ENCODE measurements at places on chromosomes 2 and 18.

DNA sequence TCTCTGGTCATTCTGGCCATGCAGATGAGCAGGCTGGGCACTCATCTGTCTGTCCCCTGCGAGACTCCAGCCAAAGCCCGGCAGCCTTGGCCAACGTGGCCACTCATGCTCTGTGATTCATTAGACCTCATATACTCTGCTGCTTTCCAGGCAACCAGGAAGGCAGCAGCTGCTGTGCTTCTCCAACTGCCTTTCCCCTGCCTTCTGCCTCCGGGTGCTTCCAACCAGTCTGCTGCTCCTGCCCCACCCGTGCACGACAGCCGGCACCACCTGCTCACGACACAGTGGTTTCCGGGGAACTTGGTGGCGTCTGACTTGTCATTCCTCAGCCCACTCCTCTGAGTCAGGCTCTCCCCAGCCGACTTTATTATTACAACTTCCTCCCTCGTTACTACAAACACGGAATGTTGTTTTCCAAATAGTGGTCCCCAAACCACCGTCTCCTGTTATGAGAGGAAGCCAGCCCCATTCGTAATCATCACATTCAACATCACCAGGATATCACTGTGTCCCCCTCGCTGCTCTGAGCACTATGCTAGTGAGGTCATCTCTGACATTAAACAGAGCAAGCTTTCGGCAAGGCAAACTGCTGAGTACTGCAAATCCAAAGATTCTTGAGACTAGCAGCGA lies 392.4 kb downstream of the ALK start:
- DNase-seq: peak; percentile 50

DNA sequence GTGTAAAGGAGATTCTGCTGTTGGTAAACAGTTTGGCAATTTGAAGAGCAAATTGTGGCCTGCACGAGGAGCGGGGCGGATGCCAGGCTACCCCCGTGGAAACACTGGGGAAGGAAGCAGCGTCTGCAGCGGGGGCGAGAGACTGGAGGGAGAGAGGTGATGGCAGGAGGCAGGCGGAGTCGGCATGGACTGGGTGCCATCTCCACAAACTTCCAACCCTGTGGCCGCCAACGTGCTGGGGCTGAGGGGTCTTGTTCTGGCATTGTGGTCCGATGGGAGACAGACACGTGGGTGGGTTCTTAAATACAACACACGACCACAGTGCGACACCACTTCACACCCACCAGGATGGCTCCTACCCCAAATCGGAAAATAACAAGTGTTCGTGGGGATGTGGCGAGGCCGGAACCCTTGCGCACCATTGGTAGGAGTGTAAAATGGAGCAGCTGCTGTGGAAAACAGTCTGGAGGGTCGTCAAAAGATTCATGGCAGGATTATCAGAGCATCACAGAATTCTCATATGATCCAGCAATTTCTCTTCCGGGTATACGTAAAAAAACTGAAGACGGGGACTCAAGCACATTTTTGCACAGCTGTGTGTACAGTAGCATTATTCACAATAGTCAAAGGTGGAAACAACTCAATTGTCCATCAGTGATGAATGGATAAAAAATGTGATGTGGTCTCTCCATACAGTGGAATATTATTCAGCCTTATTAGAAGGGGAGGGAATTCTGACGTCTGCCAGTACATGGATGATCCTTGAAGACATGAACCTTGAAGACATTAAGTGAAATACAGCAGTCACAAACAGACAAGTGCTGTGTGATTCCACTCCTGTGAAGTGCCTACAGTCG lies 82.4 kb upstream of the HPCAL1 start:
- DNase-seq: no peak

GRCh38 chr18:37395138-37395537 lies 170.5 kb downstream of the CELF4 start:
- DNase-seq: no peak

GRCh38 chr2:49255409-49255971 lies 101.2 kb upstream of the FSHR start:
- no peak for DNase-seq

GRCh38 chr2:236168110-236169080 lies at the start of gene GBX2:
Gene GBX2, minus strand, starts transcription at chr2:236168386. Its CDS starts 415 bp downstream, at chr2:236167971.
- peak; percentile 81 for DNase-seq

DNA sequence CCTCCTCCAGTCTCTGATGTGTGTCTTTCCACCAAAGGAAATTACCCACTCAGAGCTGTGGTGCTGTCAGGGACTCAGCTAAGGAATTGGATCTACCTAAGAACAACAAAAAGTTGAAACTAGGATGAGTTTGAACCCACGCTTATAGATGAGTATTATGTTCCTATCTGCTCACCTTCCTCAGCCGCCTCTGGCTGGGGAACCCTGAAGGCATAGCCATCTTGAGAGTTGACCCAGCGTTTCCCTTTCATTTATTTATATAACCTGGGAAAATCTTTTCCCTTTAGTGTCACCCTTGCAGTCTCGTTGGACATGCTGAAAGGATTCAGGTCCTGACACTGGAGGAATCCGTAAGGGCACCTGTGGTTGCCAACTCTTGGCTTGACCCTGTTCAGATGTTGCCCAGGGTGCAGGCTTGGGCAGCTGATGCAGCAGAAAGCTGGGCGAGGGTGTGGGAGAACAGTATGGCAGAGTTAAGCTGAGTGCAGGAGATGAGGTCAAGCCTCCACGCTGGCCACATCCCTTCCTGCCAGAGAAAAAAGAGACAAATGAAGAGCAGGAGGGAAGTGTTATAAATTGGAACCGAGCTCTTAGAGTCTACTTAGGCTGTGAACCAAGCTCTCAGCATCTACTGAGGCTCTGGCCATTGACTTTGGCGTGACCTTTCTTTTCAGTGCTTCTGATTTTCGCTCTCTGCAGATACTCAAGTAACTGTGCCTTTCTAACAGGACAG lies 1.9 kb downstream of the CDH20 start:
- no peak for DNase-seq

- no peak for DNase-seq
Measured at GRCh38 chr18:50796495-50796894, 23.3 kb downstream of the MRO start.

GRCh38 chr18:32152705-32153448 lies 37.0 kb upstream of the MEP1B start:
- no peak for DNase-seq

GRCh38 chr2:201072201-201072530 lies 365 bp downstream of the NDUFB3 start:
- peak; percentile 39 for DNase-seq

DNA sequence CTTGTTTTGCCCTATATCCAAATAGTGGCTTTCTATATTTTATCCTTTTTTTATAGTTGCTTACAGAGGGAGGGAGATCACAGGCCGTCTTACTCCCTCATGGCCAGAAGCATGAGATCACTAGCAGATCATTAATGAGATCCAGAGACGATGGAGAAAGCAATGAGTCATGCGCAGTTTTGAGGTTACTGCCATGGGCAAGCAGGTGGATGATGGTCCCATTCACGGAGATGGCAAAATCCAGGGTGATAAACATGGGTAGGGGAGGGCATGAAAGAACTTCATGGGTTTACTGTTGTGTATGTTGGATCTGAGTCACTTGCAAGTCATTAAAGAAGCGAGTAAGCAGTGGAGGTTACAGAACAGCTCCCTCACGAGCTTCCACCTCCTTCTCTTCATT lies 60.4 kb downstream of the C18orf63 start:
- no peak for DNase-seq

GRCh38 chr2:33430077-33430476 lies 46.4 kb upstream of the RASGRP3 start:
- no peak for DNase-seq

GRCh38 chr2:24915796-24916195 lies 4.2 kb downstream of the ADCY3 start:
- no peak for DNase-seq

GRCh38 chr18:48321536-48321935 lies 87.6 kb downstream of the ZBTB7C start:
- no peak for DNase-seq

DNA sequence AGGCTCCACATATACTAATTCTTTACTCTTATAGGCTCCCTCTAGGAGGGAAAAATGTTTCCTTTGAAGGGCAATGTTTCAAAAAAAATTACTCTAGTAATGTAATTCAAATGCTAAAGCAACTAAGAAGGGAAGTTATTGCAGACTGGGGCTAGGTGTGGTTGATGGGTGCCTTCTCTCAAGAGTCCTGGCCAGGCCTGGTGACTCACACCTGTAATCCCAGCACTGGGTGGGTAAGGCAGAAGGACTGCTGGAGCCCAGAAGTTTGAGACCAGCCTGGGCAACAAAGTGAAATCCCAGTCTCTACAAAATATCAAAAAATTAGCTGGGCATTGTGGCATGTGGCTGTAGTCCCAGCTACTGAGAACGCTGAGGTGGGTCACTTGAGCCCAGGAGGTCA lies 31.2 kb upstream of the CDKL4 start:
- no peak for DNase-seq

DNA sequence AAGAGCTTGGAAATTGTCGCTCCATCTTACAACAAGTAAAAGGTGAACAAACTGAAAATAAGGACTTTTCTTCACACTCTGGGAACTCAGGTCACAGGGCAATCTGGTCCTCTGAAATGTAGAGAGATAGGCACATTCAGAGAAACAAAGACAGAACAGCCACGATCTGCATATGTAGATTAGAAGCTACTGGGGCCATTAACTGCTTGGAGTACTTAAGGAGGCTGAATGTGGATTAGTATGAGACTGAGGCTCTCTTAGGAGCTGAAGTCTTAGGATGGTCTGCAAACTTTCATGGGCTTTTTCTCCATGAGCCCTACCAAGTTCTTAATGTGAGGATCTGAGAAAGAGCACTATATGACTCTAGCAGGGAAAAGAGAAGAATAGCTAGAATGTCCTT lies 265.3 kb upstream of the NXPH2 start:
- no peak for DNase-seq

DNA sequence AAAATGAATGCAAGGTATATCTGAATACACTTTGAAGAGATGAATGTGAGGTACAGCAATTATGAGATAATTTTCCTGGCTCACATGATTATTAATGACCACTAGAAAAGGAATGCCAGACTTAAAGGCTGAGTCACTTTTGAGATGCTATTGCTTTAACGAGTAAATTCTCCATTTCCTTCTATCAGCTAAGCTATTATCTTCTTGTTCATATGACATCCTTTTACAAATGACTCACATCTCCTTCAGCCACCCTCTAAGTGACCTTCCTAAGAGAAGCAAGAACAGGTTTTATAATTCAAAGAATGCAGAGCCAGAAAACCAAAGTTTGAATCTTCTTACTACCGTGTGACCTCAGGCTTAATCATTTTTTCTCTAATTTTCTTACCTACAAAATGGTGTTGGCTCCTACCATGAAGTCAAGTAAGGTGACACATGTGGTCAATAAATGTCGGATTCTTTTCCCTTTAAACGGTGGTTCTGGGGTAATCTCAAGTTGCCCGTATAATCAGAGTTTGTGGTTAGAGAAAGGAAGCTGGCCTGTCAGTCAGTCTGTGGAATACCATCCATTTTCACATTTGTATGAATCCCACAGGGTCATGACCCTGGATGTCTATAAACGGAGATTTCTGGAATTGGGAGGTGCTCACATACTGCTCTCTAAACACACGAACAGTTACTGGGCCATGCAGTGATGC lies 184.0 kb upstream of the PID1 start:
- DNase-seq: no peak

GRCh38 chr18:3902676-3903075 lies 452.7 kb downstream of the TGIF1 start:
- no peak for DNase-seq

GRCh38 chr18:13563390-13563805 lies 163.0 kb downstream of the FAM210A start:
- no peak for DNase-seq

- no peak for DNase-seq
Measured at GRCh38 chr2:13968811-13969210, 663.7 kb upstream of the LRATD1 start.

- DNase-seq: no peak
Measured at GRCh38 chr2:155975734-155976133, 356.8 kb downstream of the NR4A2 start.

DNA sequence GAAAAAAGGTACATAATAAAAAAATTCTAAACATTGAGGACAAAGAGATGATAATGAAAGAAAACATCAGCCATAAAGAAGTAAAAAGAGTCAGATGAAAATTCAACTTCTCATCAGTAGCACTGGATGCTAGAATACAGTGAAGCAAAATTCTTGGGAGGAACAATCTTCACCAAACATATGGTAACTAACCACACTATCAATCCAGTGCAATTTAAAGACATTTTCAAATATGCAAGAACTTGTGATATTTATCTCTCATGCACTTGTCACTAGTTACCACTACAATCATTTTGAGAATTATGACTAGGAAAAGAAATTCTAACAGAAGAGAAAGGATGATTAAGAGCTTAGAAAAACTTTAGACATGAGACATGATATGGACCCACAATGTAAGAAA lies 127.4 kb downstream of the RTTN start:
- DNase-seq: no peak

DNA sequence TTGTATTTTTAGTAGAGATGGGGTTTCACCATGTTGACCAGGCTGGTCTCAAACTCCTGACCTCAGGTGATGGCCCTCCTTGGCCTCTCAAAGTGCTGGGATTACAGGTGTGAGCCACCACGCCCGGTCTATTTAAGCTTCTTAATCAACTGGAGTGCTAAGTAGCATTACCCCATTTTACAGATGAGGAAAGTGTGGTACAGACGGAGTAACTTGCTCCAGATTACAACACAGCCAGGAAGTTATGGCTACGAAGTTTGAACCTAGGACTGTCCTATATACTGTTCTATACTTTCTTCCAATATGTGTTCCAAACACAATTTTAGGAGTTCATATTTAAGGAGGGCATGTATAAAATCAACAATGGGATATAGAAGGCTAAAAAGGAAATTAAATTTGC lies 197.7 kb downstream of the TGIF1 start:
- no peak for DNase-seq

- DNase-seq: no peak
Measured at GRCh38 chr2:46042207-46042637, 255.0 kb upstream of the EPAS1 start.

- no peak for DNase-seq
Measured at GRCh38 chr2:12424219-12424618, 292.5 kb upstream of the TRIB2 start.

GRCh38 chr18:10247742-10248082 lies 206.7 kb upstream of the APCDD1 start:
- no peak for DNase-seq

DNA sequence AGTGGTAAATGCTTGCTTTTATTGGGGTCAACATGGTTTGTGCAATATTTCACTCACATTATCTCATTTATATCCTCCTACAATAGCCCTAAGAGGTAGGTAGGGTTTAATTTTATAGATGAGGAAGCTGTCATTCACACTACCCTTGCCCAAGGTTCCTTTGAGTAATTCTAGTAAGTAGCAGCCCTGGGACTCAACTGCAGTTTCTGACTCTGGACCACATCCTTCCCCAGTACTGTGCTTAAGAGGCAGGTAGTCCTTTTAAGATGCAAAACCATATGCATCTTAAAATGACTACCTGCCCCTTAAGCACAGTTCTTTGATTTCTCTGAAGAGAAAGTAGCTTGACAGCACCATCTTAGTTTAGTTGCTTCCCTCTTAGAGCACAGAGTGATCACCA lies 15.7 kb upstream of the NT5C1B start:
- no peak for DNase-seq

All from SHP77 (cell line).